ENCODE measurements at places on chromosomes 11 and 22.

DNA sequence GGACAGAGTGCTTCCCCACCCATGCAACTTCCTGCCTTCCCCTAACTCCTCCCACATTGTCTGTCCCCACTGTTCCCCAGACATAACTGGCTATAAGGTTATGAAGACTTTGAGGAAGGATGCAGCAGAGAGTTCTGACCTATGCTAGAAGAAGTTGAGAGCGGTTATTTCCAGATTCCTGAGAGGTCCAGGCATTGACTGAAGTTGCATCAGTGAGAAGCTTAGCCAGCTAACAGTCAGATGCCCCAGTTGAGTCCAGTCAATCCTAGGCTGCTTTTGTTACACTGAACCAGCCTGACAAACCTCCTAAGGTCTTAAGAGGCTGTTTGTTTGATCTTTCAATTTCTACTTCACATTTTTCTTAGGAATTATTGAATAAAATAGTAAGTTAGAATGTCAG lies 937.9 kb upstream of the CCDC90B start:
- no peak for DNase-seq

GRCh38 chr22:19515654-19516377 lies 8.4 kb downstream of the CLDN5 start:
- no peak for DNase-seq

DNA sequence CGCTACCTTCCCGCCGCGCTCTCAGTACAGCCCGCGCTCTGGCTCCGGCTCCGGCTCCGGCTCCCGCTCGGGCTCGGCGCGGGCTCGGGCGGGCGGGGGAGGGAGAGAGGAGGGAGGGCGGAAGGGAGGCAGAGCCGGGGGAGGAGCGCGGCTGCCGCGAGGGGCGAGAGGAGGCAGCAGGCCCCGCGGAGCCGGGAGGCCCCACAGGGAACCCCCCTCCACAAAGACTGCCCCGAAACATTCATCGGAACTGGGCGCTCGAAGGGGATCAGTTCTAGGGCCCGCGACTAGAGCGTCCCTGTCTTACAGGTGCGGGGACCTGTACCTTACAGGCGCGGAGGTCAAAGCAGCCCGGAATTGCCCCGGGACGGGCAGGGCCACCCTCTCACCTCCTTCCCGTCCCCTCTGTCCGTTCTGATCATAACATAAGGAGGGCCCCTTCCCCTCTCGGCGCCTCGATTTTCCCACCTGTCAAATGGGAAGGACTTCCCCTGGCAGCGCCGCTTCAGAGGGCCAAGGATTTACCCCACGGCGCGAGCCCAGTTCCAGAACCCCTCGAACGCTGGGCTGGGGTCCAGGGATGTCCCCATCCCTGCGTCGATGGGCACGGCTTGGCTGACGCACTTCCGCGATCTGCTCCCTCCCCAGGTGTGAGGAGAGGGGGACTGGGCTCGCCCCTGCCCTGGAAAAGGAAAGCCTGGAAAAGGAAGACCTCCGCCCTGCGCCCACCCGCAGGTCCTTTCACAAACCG lies at the start of gene SHISA8:
SHISA8 (minus strand) TSS at position 40 of the 751 bp plus-strand sequence. CDS start 407 bp downstream, outside the sequence.
- peak; percentile 67 for DNase-seq

DNA sequence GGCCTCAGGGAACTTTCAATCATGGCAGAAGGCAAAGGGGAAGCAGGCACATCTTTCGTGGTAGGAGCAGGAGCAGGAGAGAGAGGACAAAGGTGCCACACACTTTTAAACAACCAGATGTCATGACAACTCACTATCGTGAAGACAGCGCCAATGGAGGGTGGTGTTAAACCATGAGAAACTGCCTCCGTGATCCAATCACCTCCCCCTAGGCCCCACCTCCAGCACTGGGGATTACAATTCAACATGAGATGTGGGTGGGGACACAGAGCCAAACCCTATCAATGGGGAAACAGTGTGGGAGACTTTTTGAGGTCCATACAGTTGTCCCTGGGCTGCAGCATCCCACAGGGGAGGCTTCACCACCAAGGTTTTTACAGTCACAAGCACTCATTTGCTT lies 41.9 kb upstream of the CFAP300 start:
- no peak for DNase-seq

DNA sequence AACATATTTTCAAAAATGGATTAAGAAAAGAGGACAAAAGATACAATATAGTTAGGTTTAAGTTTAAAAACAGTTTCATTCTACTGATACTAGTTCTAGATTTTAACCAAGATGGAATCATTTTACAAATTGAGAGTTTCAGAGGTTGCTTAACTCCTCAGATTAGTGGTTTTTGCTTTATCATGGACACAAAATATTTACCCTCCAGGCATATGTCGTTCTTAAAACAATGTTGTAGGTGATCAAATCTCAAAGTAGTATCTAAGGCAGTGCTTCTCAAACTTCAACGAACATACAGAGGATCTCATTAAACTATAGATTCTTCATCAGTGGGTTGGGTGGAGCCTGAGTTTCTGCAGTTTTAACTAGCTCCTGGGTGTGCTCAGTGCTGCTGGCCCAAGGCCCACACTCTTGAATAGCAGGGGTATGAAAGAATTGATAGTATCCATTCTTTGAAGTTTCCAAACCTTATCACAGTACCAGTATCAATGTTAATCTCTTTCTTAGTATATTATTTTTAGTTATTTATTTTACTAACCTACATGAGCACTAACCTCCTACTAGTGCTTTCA lies 48.0 kb downstream of the YAP1 start:
- DNase-seq = no peak

DNA sequence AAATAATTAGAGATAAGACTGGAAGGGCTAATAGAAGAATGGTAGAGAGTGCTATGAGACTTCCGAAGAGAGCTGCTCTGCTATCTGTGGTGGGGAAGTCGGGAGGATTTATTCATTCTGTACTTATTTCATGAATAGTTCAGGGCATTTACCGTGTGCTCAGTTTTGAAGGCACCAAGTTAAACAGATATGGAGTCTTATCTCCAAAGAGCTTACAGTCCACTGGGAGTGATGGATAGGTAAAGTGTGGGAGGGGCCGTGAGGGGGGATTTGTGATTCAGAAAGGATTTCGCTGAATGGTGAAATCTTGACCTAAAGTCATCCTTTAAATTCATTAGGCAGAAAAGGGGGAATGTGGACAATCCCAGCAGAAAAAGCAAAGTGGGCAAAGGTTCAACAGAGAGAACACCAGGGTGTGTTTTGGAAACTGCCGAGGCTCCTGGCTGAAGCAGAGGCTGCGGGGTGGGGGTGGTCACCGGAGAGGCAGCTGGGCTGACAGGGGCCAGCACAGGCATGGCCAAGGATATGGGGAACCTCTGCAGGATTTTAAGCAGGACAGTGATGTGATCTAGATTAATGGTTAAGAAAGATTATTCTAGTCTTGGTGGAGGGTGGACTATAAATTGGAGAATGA lies 91.2 kb downstream of the UBASH3B start:
- no peak for DNase-seq

DNA sequence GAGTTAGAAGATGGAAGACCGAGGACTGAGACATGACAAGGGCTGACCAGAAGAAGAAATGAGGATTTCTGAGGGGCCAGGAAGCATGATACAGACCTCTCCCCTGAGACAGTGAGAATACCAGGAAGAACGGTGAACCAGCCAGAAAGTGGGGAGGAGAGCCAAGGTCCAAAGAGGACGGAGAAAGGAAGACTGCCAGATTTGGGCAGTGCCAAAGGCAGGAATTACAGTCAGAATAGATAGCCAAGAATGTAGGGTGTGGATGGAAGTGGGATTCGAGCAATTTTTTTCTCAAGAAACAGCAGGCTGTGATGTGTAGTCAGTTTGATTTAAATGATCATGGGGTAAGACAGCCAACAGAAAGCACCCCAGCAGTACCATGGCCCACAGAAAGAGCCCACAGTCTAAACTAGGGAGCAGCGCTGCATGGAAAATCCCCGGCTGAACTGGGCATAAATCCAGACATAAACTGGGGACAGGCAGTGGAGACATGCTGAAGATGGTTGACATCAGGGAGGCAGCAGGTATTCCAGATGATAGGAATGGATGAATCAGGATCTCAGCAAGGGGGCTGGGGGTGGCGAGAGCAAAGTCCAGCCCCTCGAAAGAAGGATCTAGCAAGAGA lies 67.3 kb upstream of the BARX2 start:
- DNase-seq = no peak

- no peak for DNase-seq
Measured at GRCh38 chr11:76551400-76551799, 106.6 kb downstream of the EMSY start.

DNA sequence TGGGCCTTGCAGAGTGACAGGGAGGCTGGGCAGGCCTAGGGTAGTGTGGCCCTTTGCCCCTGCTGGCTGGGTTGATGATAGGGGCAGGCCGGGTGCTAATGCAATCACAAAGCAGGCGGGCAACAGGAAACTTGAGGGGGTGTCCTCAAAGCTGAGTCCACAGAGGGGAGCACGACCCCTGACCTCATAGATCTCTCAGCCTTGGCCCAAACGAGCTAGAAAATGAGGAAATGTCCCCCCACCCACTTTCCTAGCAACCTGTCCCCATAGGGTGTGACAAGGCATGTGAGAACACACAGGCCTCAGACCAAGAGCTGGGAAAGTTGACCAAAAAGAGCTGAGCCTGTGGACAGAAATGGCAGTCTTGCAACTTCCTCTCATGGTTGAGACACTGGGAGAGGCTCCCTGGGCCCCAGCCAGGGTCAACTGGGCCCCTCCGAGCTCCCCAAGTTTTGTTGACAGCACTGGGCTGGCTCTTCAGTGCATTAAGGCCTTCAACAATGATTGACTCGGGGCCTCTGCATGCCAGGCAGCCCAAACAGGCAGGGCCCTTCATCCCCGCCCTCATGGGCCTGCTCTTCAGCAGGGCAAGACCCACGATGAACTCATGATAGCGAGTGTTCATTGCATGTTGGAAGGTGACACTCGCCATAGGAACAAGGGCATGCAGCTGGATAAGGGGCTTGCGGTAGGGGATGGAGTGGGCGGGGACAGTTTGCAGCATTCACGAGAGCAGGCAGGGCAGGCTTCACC lies 9.8 kb upstream of the SPI1 start:
- peak; percentile 57 for DNase-seq

DNA sequence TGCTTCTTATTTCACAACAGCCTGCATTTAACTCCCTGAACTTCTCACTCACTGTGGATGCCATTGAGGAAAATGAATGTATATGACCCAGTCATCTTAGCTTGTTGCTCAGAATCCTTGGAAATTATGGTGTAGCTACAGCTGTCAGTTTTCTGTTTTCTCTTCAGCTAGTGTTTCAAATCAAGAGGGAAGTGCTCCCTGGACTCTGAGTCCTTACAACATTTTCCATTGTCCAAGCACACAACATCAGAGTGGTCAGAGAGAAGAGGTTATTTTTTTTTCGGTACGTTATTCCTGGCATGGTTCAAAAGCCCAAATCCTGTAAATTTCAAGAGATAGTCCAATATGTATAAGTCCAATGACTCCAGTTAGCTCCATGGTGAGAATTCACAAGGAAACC lies 23.6 kb downstream of the MS4A6A start:
- no peak for DNase-seq

GRCh38 chr11:8207080-8208000 lies 38.5 kb upstream of the RIC3 start:
- no peak for DNase-seq

DNA sequence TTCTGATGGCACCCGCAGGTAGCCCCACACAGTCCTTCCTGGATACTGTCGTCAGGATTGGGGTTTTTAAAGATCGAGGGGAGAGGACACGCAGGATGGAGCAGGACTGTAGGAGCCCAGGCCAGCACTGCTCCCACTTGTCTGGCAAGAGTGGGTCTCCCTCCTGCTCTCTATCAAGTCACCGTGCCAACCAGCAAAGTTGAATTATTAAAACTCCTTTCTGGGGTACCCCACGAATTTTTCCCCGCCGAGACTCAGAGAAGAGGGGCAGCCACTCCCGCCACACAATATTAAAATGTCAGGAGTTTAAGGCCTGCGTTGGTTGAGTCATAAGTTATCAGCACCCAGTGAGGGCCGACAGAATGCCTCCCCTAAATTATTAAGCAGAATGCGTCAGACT lies 10.1 kb downstream of the LMO1 start:
- DNase-seq = no peak

- DNase-seq = no peak
Measured at GRCh38 chr22:30783021-30783420, 88.3 kb downstream of the OSBP2 start.

- DNase-seq = no peak
Measured at GRCh38 chr11:19072464-19072863, 11.9 kb upstream of the MRGPRX2 start.

DNA sequence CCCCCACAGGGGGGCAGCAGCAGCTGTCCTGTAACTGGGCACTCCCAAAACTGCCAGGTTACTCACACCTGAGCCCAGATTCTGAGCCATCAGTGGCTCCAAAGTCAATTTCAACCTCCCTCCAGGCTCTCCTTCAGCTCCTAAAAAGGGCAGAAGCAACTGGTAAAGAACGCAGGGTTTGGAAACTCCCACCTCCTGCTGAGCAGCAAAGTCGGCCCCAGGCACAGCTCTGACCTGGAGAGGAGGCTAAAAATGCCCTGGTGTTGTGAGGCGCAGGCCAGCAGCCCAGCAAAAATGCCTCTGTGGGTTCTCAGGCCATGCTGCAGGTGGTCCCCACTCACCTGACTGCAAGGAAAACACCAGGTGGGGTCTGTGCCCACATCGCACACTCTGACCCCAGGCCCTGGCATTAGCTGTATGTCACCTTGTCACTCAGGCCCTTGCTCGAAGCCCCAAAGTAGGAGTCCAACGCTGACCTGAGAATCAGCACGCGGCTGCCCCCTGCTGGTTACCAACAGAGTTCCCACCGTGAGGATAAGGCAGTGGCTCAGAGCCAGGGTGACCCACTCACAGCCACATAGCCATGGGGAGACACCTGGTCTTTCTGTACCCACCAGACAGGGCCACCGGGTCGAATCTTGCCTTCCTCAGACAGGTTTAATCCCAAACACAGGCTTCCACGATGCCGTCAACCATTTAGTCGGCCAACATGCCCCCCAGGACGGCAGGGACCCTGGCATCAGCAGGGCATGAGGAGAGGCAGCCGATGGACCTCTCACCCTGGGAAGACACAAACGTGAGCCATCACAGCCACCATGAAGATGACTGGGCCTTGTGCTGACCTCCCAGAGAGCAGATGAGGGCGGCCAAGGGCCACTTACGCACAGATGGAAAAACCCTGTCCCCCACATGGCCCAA lies 11.1 kb downstream of the POLR3H start:
- DNase-seq = peak; percentile 66

DNA sequence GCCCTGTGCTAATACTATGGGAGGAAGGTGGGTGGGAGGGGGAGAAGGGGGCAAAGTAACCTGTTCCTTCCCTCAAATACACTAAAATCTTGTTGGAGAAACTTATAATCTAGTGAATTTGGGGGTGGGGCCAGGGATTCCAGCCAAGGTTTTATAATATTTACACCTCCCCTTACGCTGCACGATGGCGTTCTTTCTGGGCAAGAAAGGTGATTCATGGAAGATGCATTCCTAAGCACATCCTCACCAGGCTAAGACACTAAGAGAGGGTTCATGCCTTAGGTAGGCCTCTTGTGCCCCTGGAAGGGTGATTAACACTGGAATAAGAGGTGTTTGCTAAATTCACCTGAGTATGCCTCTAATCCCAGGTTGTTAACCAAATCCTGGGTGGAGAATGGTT lies 82.6 kb downstream of the BARX2 start:
- DNase-seq = no peak

- DNase-seq = peak; percentile 91
Measured at GRCh38 chr11:33773987-33774735, at the start of gene FBXO3. Gene FBXO3 (minus strand): TSS chr11:33774520. CDS start chr11:33774497, 23 bp downstream.

Measured in CD4-positive, alpha-beta T cell treated with Interleukin-1 beta for 1 hour (primary cell).